ENCODE measurements at places on chromosomes 13 and 19.

DNA sequence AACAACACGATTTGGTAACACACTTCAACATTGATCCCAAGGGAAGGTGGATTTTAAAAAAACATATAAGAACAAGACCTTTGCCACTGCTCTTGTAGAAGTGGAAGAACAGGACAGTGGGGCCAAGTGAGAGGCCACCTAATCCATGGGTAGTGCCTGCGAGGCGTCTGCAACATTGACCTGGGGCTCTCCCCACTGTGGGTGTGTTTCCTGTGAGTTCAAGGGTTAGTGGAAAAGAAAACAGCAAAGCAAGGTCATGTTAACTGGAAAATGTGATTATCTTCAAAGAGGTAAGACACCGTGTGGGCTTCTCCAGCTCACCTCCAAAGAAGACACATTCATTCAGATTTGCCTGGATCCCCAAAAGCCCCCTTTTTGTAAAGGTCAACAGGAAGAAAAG is 327.0 kb downstream of the UQCRFS1 start:
- DNase-seq: no peak

GRCh38 chr19:41521931-41522555 is 53.9 kb upstream of the CEACAM21 start:
- DNase-seq: no peak

GRCh38 chr19:45526143-45526542 is 18.9 kb downstream of the VASP start:
- DNase-seq: peak; percentile 65

DNA sequence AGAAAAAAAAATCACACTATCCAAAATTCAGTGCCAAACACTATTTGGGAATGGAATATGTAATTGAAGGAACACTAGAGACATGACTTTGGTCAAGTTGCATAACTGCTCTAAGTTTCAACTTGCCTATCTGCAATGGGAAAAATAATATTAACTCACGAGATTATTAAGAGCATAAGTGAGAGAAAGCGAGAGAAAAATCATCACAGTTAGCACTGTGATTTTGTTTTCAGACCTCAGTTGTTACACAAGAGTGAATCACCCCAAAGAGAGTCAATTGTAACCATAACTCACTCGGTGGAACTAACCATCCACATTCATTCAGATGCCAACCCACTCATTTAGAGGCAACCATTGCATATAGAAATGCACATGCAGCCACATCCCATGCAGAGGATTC is 147.1 kb downstream of the NHLRC3 start:
- DNase-seq: no peak

- no peak for DNase-seq
These were observed 8.6 kb downstream of the PDX1 start for GRCh38 chr13:27928353-27928804.

Measured in choroid plexus epithelial cell (primary cell).